ENCODE measurements at places on chromosomes 5 and 9. TPM values are rescaled to one million over a fixed set of nuclear protein-coding genes. Genes with fewer than 3 reads are reported as not detected.

WASHC1 gene
- total RNA-seq, result 3.0 TPM

CENPH gene
- total RNA-seq, result 11.9 TPM

NUTM2G gene
- not detected for total RNA-seq

ENHO gene
- not detected for total RNA-seq

FAXDC2 gene
- total RNA-seq, result 4.2 TPM
